ENCODE measurements at places on chromosomes 6 and 20.

- DNase-seq, result no peak
Observed at GRCh38 chr6:106165885-106166485, 79.8 kb downstream of the PRDM1 start.

DNA sequence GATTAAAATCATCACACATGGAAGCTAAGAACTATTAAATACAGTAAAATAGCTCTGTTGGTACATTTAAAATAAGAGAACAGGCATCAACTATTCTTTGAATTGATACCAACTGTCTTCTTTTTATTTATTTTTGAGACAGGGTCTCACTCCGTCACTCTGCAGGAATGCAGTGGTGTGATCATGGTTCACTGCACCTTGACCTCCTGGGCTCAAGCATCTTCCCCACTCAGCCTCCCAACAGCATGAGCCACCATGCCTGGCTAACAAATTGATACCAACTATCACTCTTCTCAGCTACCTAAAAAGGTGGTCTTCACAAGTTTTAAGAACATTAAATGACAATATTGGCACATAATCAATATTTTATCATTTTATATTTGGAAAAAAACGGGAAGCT lies 7.8 kb upstream of the PNISR start:
- DNase-seq, result no peak

GRCh38 chr6:12232339-12232738 lies 57.8 kb upstream of the EDN1 start:
- no peak for DNase-seq

- DNase-seq, result no peak
Observed at GRCh38 chr20:19730706-19731105, 27.4 kb upstream of the RIN2 start.

GRCh38 chr6:108118810-108119768 lies 44.5 kb upstream of the OSTM1 start:
- no peak for DNase-seq

- DNase-seq, result no peak
Observed at GRCh38 chr20:4453359-4453758, 268.4 kb upstream of the PRND start.

DNA sequence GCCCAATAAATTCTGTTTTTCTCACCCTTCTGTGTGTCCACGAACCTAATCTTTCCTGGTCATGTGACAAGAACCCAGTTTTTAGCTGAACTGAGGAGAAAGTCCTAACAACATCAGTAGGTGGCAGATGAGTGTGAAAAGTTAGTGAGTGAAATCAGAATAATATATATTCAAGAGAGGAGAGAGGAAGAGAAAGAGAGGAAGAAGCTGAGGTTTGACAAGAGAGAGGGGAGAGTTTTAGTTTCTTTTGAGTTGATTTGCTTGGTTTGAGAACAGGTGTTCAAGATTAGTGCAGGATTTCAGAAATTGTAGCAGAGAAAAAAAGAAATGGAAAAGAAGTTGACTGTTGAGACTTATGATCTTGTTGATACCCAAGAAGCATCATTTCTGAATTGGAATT lies 930.5 kb upstream of the FLRT3 start:
- no peak for DNase-seq

GRCh38 chr20:38227420-38228360 lies 32.8 kb downstream of the KIAA1755 start:
- DNase-seq, result no peak

GRCh38 chr6:89045011-89045387 lies 35.6 kb upstream of the PNRC1 start:
- no peak for DNase-seq

GRCh38 chr6:128532827-128533226 lies 12.4 kb upstream of the PTPRK start:
- no peak for DNase-seq

DNA sequence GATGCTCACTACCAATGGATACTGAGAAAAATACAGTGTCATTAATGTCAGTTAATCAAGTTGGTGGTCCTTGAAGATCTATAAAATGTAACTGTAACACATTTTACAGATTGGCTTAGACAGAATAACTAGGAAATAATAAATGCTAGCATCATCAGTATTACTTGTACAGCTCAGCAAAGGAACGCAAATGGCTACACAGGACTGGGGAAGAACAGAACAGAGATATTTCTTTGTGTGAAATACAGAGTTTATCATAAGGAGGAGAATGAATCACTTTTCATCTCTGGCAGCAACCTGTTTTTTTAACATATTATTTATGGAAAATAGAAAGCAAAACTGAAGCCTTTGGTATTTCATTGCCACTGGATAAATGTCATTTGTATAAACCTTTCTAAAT lies 8.2 kb upstream of the QKI start:
- no peak for DNase-seq

- no peak for DNase-seq
Observed at GRCh38 chr6:138417493-138418117, 13.6 kb downstream of the HEBP2 start.

DNA sequence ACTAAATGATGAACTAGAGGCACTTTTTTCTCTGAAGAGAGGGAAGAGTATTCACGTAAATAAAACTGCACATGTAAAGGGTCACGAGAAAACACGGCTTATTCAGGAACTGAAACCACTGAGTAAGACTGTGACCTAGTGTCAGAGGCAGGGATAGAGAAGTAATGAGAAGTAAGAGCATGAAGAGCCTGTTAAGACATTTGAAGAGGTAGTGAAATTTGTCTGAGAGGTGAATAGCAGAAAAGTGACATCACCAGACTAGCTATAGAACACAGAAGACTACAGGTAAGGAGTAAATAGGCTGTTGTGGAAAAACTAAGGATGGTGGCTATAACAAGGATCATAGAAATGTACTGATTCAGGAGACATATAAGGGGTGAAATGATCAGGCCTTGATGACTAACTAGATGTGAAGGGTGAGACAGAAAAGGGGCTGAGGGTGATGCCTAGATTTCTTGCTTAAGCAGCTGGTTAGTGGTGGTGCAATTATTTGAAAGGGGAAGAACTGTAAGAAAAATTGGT lies 76.8 kb downstream of the REV3L start:
- DNase-seq, result no peak

DNA sequence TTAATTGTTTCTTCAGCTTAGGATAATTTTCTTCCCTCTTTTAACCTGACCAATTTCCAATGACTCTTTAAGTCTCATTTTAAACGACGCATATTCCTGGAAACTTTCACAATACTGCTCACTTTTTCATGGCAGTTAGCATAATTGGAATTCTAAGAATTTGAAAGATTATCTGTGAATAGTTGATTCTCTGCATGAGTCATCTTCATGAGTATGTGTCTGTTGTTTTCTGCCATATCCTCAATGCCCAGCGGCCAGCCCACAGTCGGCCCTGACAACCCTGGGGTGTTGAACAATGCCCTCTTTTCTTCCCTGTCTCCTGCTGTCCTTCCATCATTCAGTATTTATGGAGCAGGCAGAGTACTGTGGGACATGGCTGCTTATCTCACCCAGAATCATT lies 554.2 kb downstream of the CDH26 start:
- no peak for DNase-seq

DNA sequence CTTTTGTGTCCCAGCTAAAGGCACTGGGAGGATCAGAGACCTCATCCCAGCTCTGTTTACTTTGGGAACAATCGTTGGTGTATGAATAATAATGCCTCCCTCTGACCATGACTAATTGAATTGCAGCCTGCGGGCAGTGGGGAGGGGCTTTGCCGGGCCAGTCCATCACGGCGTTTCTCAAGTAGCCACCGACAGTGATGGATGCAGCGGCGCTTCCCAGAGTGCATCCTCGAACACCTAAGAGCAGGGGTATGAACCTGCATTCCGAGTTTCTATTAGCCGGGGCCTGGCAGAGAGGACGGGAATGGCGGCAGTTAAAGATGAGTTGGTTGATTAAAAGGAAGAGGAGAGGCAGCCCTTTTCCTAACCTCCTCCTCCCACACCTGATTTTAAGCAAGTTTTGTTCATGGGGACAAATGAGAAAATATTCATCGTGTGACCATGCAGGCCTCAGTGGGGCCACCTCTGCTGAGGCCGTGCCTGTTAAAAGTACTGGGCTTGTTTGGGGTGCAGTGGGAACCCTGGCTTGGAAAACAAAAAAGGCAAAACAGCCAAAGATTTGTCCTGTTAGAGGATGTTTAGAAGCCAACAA lies 154.1 kb downstream of the FOXA2 start:
- no peak for DNase-seq

- no peak for DNase-seq
Observed at GRCh38 chr6:34817446-34817845, 25.6 kb downstream of the BLTP3A start.
